Neural progenitor cell (in vitro differentiated cells): ENCODE measurements at places on chromosomes 2 and 18. TPM values are rescaled to one million over a fixed set of nuclear protein-coding genes. Genes with fewer than 3 reads are reported as not detected.
A peak's percentile ranks its signal among the peaks of the same experiment; 100 is the strongest.

Gene PAPOLG
- total RNA-seq = 42.8 and 60.8 TPM in 2 replicates

Gene ADRA2B
- 3.0 and 10.5 TPM in 2 replicates for total RNA-seq

Gene RASGRP3
- total RNA-seq = not detected in 2 replicates

DNA sequence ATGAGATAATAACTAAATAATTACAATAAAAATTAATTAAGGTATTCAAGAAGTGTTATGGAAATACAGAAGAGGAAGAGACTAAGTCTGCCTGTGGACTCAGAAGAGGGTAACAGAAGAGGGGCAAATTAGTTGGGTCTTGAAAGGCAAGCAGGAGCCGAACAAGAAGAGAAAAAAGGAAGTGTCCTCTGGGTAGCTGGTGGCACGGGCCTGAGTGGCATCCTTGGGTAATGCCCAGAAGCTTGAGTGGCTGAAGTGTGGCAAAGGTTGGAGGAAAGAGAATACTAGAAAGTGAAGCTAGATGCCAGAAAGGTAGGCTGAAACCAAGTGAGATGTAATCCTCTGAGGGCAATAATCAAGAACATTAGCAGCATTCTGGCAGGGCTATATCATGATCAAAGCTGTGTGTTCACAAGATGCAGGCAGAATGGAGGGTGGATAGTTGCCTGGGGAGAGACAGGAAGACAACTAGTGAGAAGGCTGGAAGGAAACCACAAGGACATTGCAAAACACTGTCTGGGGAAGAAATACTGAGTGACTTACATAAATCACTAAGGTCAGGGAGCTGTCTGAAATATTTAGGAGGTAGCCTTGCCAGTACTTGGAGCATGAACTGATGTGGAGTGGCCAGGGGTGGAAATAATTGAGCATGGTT lies 16.2 kb downstream of the DOCK10 start:
- no peak overlapping the region for H3K4me3 ChIP-seq
- no peak for DNase-seq
- no peaks in the 10 kb centered on the region for H3K36me3 ChIP-seq
- no peaks in the 10 kb centered on the region for H3K27me3 ChIP-seq
- no peaks in the 10 kb centered on the region for H3K4me1 ChIP-seq
- H3K27ac ChIP-seq = no peak overlapping the region

DNA sequence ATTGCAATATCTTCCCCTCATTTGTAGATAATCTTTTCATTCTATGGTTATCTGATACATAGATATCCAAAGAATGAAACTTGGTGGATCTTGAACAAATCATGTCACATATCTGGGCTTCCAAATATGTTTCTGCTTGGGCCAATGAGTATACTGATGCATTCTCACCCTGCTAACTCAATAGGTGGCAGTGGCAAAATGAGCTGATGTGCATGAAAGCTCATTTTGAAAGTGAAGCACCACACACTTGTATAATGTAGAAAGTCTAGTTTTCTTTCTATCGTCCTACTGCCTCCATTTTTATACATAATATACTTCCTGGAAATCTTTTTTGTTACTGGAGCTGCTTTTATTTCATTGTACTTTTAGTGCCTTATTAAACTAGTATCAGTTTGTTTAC lies 208.2 kb downstream of the PRKCE start:
- H3K36me3 ChIP-seq = no peaks in the 10 kb centered on the region
- no peak overlapping the region for H3K4me3 ChIP-seq
- no peaks in the 10 kb centered on the region for H3K27me3 ChIP-seq
- H3K4me1 ChIP-seq = peaks cover 17% of the 10 kb centered on the region

GRCh38 chr2:9010866-9011265 lies 7.4 kb upstream of the MBOAT2 start:
- no peak for DNase-seq
- H3K36me3 ChIP-seq = no peaks in the 10 kb centered on the region
- peaks cover 6% of the 10 kb centered on the region for H3K4me1 ChIP-seq
- no peak overlapping the region for H3K4me3 ChIP-seq
- H3K27me3 ChIP-seq = no peaks in the 10 kb centered on the region

GRCh38 chr2:226220511-226220910 lies 579.1 kb downstream of the IRS1 start:
- no peak for DNase-seq
- H3K27me3 ChIP-seq = no peaks in the 10 kb centered on the region
- no peak overlapping the region for H3K27ac ChIP-seq
- H3K36me3 ChIP-seq = no peaks in the 10 kb centered on the region

DNA sequence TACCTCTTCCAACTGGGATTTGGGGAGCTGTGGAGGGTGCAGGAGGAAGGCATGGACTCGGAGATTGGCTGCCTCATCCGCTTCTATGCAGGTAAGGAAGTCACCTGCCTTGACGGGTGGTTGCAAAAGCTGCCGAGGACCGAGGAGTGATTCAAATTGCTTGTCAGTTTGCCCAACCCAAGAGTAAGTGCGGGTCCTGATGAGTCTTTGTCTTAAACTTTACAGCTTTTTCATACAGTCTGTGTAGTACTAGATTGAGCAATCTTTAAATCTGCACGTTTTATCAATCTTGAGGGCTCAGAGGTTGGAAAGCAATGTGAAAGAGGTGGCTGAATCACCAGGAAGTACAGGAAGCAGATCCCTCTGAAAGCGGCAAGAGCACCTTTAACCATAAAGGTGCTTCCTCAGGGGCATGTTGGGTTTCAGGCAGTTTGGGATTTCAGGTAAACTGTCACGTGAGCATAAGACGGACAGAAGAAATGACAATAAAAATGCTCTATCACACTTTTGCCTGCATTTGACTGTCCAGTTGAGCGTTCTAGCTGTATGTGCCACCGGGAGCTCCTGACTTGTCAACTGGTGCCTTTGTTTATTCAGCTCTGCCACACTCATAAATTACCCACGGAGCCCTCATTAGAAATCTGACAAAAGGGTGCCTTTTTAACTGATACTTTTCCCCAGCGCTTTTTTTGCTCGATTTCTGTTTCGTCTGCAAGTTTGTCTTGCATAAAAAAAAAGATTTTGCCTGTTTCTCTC lies 2.0 kb downstream of the PHLPP1 start:
- H3K4me1 ChIP-seq = peaks cover 40% of the 10 kb centered on the region
- peak overlapping the region; percentile 68 for H3K4me3 ChIP-seq
- H3K27me3 ChIP-seq = no peaks in the 10 kb centered on the region
- no peaks in the 10 kb centered on the region for H3K36me3 ChIP-seq
- no peak overlapping the region for H3K27ac ChIP-seq
- no peak for DNase-seq

DNA sequence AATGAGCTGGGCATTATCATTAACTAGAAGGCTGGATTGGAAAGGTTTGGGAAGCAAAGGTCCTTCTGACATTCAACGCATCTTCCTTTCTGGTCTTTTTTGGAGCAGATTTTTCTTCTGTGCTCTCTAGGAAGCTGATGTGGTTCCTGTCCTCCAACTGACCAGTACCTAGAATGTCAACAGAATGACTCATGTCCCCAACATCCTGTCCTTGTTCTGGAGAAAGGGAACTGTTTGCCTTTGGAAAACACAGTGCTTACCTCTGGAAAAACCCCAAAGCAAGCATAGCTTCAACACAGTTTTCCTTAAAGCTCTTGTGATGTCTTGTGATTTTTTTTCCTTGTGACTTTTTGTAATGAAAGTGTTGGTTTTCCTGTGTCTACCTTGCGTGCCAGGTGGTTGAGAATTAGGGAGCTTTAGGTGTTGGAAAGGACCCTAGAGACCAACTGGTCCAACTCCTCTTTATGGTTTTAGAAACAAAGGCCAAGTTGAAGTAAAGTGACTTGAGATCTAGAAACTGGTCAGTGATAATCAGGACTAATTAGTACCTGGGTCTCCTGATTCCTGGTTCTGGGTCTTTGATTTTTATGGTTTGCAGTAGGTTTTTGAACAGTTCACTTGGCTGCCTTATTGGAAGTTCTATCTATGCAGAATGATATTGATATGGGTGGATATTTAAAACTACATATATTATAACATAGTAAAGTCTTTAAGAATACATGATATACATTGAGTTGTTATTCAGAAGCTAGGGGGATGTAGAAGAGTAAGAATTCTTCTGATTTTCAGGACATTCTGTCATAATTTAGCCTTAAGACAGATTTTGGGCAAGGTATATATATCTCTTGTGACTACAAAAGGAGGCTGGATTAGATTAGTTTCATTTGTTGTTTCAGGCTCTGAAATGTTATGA lies 70.5 kb downstream of the FMNL2 start:
- no peaks in the 10 kb centered on the region for H3K36me3 ChIP-seq
- DNase-seq = no peak
- no peaks in the 10 kb centered on the region for H3K27me3 ChIP-seq
- no peak overlapping the region for H3K4me3 ChIP-seq

DNA sequence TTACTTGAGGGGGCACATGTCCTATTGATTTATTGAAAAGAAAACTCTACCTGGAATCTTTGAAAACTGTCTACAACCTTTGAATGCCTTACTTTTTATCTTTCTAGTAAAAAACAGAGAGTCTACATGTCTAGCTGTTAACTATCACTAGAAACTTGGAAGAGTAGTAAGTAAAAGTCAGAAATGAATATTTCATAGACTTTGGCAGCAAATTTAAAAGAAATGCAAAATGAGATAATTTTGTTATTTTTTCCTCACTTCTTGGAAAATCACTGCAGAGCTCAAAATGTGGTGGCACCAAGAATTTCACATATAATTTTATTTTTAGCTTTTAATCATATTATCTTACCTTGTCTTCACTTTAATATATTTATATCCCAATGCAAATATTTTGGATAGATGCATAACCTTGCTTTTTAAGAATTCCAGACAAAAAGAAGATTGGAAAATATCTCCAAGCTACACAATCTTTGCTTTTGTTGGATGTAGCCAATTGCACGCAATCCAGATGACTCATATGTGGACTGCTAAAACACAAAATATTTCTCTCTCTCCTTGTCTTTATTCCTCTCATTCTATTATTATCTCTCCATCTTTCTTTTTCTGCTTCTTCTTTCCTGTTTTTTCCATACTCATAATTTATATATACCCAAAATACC lies 92.2 kb upstream of the DSEL start:
- no peaks in the 10 kb centered on the region for H3K4me1 ChIP-seq
- H3K27ac ChIP-seq = no peak overlapping the region
- H3K27me3 ChIP-seq = no peaks in the 10 kb centered on the region
- no peak for DNase-seq
- no peak overlapping the region for H3K4me3 ChIP-seq

GRCh38 chr18:62954366-62954765 lies 239.0 kb downstream of the PHLPP1 start:
- H3K27me3 ChIP-seq = no peaks in the 10 kb centered on the region
- no peak overlapping the region for H3K4me3 ChIP-seq
- no peak overlapping the region for H3K27ac ChIP-seq
- no peak for DNase-seq
- H3K36me3 ChIP-seq = no peaks in the 10 kb centered on the region

DNA sequence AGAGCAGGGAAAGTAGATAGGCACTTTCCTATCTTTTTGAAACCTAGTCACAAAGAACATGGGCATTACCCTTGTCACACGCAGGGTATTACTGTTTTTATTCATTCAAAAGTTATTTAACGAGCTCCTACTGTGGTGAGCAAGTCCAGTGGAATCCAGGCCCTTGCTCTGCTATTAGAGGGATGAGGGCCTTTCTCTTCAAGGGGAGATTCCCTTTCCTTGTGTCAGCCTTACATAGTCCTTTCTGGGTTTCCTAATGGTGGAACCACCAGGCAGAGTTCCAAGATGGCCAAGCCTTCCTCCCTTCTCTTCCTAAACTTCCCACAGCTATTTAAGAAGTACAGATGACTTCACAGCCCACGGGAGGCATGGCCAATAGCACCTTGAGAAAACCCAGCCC lies 64.6 kb downstream of the SPTBN1 start:
- H3K36me3 ChIP-seq = no peaks in the 10 kb centered on the region
- peaks cover 27% of the 10 kb centered on the region for H3K4me1 ChIP-seq
- H3K4me3 ChIP-seq = no peak overlapping the region
- no peak overlapping the region for H3K27ac ChIP-seq
- H3K27me3 ChIP-seq = no peaks in the 10 kb centered on the region

- no peak overlapping the region for H3K27ac ChIP-seq
- DNase-seq = no peak
- H3K4me1 ChIP-seq = peaks cover 15% of the 10 kb centered on the region
Measured at GRCh38 chr2:112032689-112033465, 22.2 kb upstream of the TMEM87B start.

DNA sequence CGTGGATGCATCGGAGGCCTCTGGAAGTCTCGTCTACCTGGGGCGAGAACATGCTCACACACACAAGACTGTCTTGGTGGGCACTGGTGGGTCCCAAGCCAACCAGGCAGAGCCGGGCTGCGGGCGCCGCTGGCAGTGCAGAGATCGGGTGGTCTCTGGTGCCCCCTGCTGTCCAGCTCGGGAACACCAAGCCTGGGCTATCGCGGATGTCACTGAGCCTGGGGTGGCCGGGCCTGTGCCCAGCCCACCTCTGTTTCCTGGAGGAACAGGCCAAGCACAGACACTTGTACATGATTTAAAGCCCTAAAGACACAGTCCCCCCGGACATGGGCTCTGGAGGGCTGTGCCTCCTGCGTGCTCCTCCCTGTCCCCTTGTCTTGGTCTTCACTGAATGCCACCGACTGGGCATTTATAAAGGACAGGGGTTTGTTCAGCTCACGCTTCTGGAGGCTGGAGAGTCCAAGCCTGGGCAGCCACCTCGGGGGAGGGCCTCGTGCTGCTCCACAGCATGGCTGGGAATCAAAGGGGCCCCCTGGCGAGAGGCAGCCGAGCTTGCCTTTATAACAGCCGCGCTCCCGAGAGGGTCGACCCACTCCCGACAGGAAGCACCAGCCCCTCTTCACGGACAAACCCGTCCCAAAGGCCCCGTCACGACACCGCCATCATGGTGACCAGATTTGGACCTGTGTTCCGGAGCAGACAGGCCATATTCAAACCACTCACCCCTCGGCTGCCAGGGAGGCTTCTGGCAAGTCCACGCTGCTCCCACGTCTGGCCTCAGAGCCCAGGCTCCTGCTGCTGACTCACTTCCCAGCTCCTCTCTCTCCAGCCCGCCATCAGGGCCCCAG lies 3.6 kb upstream of the OTOS start:
- H3K4me1 ChIP-seq = peaks cover 18% of the 10 kb centered on the region
- H3K4me3 ChIP-seq = no peak overlapping the region
- H3K36me3 ChIP-seq = no peaks in the 10 kb centered on the region
- DNase-seq = peak; percentile 82

- no peak overlapping the region for H3K4me3 ChIP-seq
- no peak for DNase-seq
- H3K36me3 ChIP-seq = no peaks in the 10 kb centered on the region
- H3K4me1 ChIP-seq = no peaks in the 10 kb centered on the region
Measured at GRCh38 chr2:225740086-225740485, 340.6 kb downstream of the NYAP2 start.
